GM19239 (cell line): ENCODE measurements at places on chromosomes 2 and 18.

DNA sequence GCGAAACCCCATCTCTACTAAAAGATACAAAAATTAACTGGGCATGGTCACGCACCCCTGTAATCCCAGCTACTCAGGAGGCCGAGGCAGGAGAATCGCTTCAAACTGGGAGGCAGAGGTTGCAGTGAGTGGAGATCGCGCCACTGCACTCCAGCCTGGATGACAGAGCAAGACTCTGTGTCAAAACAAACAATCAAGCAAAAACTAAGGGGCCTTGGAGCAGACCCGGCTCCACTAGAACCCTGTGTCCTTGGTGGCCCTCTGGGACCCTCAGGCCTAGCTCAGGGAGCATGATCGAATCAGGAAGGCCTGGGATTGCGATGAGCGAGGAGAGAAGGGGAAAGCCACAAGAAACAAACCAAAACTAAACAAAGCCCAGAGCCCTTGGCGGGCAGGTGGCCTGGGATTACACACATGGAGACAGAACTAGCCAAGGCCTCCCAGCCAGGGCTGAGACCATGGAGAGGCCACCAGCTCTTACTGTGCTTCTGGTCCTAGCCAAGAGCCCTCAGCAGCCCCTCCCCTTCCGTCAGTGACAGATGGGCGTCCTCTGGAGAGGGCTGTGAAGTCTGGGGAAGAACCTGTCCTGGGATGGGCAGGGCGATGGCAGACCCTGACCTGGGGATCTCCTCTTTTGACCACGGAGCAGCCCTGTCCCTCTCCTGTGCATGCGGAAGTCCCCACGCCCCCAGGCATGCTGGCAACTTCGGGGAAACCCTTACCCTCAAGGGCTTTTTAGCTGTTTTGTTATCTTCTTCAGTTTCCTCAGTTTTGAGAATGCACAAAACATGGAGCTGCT lies 27.4 kb upstream of the CATIP start:
- DNase-seq = no peak

DNA sequence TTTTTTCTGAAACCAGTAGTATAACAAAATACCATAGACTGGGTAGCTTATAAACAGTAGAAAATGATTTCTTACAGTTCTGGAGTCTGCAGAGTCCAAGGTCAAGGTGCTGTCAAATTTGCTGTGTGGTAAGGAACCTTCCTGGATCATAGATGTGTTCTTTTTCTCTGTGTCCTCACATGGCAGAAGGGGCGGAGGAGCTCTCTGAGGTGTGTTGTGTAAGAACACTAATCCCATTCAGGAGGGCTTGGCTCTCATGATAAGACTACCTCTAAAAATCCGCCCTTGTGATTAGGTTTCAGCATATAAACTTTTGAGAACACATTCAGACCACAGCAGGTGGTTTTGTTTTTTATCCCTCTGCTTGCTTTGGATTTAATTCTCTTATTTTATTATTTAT lies 25.7 kb downstream of the ANKRD62 start:
- DNase-seq = no peak

- DNase-seq = no peak
Observed at GRCh38 chr2:182050333-182051135, 64.9 kb downstream of the PPP1R1C start.

- no peak for DNase-seq
Observed at GRCh38 chr2:76985387-76986136, 536.6 kb downstream of the LRRTM4 start.

GRCh38 chr2:204177977-204178522 lies 241.5 kb downstream of the ICOS start:
- DNase-seq = peak; percentile 13

DNA sequence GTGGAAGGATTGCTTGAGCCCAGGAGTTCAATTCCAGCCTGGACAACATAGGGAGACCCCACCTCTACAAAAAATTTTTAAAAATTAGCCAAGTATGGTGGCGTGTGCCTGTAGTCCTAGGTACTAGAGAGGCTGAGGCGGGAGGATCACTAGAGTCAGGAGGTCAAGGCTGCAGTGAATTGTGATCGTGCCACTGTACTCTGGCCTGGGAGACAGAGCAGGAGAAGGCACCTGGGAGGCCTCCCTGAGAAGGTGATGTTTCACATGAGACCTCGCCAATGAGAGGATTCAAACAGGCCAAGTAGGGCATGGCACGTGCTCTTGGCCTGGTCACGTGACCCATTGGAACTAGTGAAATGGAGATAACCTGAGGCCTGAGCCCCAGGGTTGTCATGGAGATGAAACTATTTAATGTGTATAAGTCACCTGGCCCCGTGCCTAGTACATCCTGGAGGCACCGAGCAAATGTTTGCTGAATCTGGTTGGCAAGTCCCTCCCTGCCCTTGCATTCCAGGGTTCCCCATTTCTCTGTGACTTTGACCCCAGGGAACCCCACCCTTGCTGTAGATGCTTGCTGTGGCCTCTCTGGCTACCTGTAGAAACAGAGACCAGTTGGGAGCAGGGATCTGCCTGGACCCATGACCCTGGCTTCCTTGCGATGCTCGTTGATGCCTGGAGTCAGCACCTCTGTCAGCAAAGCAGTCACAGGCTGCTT lies 26.1 kb upstream of the ROCK2 start:
- no peak for DNase-seq

GRCh38 chr2:98020992-98021713 lies 25.4 kb upstream of the TMEM131 start:
- DNase-seq = no peak

GRCh38 chr2:20071397-20072383 lies 20.3 kb upstream of the LAPTM4A start:
- no peak for DNase-seq

- DNase-seq = no peak
Observed at GRCh38 chr2:18754286-18754685, 164.9 kb upstream of the NT5C1B start.

DNA sequence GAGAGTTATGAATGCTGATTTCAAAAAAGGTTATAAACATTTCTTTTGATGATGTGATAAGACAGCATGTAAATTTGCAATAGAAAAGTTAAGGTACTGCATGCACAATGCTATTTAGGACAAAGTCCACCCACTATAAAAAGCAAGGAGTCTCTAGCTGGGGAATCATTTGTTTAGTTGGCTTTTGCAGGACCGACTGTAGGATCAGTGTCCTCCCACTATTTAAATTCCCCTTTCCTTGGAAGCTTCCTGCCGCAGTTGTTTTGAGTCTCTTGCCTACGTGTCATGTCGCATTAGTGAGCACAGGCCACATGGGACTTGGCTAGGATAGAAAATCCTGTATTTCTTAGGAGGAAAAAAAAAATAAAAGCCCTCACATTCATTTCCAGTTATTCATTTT lies 13.1 kb downstream of the QPCT start:
- no peak for DNase-seq

DNA sequence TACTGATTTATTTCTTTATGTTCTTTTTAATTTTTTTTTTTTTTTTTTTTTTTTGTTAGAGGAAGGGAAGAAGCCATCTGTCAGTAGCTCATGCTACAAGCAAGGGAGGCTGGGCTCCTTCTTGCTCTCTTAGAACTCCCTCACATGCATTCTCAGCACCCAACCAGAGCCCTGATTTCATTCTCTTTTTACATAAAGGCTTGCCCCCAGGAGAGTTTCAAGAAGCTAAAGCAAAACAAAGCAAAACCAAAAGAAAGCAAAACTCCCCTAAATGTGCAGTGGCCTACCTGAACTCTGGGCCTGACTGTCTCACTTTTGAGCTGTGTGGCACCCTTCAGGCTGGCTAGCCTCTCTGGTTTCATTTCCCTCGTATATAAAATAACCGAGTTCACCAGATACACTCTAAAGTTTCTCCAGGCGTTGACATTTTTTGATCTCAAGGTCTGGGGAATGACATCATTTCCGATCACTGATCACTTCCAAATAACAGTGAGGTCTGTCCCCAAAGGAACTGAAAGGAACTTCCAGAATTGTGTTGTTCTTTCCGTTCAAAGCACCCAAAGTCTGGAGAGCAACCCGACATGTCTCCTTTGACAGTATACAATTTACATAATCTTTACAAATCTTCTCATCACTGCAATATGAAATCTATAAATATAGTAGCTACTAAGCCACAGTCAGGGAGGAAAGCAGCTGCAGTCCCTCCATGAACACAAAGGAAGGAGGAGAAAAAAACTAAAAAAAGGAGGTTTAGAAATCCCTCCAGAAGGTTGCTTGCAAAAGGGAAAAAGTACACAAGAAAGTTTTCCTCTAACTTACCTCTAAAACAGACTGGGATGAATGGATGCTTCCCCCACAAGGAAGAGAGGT lies 145.6 kb upstream of the NCK2 start:
- DNase-seq = no peak

- no peak for DNase-seq
Observed at GRCh38 chr18:57209713-57210106, 62.8 kb downstream of the BOD1L2 start.

GRCh38 chr2:15539999-15540398 lies 21.1 kb downstream of the NBAS start:
- peak; percentile 36 for DNase-seq

DNA sequence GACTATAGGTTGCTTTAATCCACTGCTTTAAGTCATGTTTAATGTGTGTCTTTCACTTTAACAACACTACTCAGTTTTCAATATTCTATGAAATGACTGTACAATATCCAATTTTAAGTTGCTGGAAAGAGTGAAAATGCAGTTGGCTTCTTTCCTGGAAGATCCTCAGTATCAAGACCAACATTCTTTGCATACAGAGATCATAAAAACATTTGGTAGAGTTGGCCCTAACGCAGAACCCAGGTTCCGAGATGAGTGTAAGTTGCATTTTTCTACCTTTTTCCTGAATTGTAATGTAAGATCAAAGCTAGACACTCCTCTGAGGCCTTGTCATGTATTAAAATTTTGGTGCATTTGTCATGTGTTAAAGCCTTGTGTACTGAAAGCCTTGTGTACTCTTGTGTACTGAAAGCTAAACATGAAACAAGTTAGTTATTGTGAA lies 42.9 kb upstream of the TNFRSF11A start:
- DNase-seq = no peak
